ENCODE measurements at places on chromosomes 2 and 18. TPM values are rescaled to one million over a fixed set of nuclear protein-coding genes. Genes with fewer than 3 reads are reported as not detected.

The CPSF3 gene
- 46.9 TPM for total RNA-seq

The IL1A gene
- total RNA-seq: 0.17 TPM

The ACKR3 gene
- total RNA-seq: 5.4 TPM

The PXDN gene
- total RNA-seq: 0.58 TPM

The IL37 gene
- total RNA-seq: not detected

The VIT gene
- total RNA-seq: not detected

The NXPH2 gene
- not detected for total RNA-seq

The FAP gene
- total RNA-seq: not detected

The COL6A3 gene
- 0.92 TPM for total RNA-seq

The RAX gene
- not detected for total RNA-seq

The HOXD1 gene
- total RNA-seq: not detected

The GALM gene
- total RNA-seq: 39.7 TPM

The TRIM43 gene
- total RNA-seq: not detected

The FOXI3 gene
- not detected for total RNA-seq

The SERPINB7 gene
- total RNA-seq: not detected

The HRH4 gene
- total RNA-seq: 0.21 TPM

The AGXT gene
- not detected for total RNA-seq

The STARD6 gene
- total RNA-seq: not detected

The ADD2 gene
- total RNA-seq: 19.5 TPM

The CDK5R2 gene
- total RNA-seq: not detected

The WDFY1 gene
- total RNA-seq: 82.5 TPM

The EPC2 gene
- 38.1 TPM for total RNA-seq

The NOL4 gene
- total RNA-seq: not detected

The PROKR1 gene
- total RNA-seq: not detected

The GALR1 gene
- total RNA-seq: not detected

The RNF152 gene
- total RNA-seq: 0.50 TPM

The GCG gene
- not detected for total RNA-seq

The NYAP2 gene
- not detected for total RNA-seq

The TMEM17 gene
- total RNA-seq: not detected

The C2orf80 gene
- not detected for total RNA-seq

The CMPK2 gene
- total RNA-seq: 96.0 TPM

The EMILIN1 gene
- 0.64 TPM for total RNA-seq

The EFR3B gene
- not detected for total RNA-seq

The SPEG gene
- 2.0 TPM for total RNA-seq

The FBXO41 gene
- total RNA-seq: 18.2 TPM

The GNAL gene
- 0.04 TPM for total RNA-seq

The ASIC4 gene
- total RNA-seq: not detected

The POTEE gene
- total RNA-seq: 0.69 TPM

The MYOM1 gene
- 0.71 TPM for total RNA-seq

The LYG2 gene
- total RNA-seq: not detected

The LHCGR gene
- total RNA-seq: not detected

The FAM110C gene
- 0.21 TPM for total RNA-seq

The APCDD1 gene
- total RNA-seq: not detected

The UGT1A5 gene
- not detected for total RNA-seq

The PRKCE gene
- total RNA-seq: 13.1 TPM

The DYNAP gene
- not detected for total RNA-seq

The HAUS1 gene
- total RNA-seq: 58.5 TPM

Data from activated CD4-positive, alpha-beta T cell treated with anti-CD3 and anti-CD28 coated beads, Interleukin-2, amount 10 ng/mL, durations not matched to agents 7 days and 5 days (primary cell).